ENCODE measurements at places on chromosomes 11 and 22.

DNA sequence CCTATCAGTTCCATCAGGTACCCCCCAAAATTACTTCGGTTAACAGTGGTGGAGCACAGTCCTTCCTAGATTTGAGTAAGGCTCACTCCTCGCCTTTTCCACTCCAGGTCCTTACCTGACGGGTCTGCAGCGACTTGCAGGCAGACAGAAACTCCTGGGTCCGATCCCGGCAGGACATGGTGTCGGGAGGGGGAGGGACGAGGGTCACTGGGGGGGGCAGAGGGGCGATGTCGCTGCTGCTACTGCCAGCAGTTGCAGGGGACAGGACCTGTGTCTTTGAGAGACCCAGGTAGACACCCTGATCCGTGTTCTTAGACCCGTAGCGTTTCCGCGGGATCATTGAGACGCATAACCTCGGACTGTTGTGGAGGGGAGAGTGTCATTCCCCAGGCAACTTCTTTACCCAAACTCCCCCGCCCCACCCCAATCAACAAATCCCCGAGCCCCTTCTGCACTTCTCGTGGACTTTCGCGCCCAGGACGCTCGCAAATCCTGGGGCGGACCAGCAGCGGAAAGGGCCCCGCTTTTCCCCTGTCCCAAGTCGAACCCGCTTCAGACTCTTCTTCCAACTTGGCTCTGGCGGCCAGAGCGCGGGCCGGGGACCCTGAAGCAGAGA, 839 bp downstream of the STX5 start:
- peak; percentile 79 for DNase-seq

- DNase-seq, result no peak
Observed at GRCh38 chr11:27238811-27239210, 124.2 kb downstream of the CCDC34 start.

DNA sequence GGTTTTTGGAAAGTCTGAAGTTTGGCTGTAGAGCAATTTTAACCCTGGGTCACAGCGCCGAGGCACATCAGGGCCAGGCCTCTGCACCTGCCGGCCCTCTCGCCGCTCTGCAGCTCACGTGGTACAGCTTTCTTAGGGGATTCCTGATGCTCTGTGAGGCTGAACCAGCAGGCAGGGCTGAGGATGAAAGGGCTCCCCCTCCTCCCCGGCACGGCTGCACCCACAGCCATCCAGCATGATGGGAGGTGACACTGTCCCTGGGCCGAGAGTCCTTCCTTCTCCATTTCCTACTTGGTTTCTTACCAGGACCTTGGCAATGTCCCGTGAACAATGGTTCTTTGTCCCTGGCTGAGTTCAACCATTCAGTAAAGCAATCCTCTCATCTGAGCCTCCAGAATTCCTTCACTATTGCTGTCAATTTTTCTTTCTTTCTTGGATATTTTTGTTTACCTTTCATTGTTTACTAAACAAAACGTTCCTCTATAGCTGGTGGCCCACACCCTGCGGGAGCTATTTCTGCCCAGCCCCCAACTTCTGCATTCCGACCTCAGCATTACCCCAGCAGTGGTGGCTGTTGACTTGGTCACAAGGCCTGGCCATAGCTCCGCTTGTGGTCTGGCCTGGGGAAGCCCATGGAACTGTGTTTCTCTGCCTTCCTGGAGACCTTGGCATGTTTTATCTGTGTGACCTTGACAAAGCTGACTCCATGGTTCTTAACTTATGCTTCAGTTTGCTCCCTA, 172.8 kb upstream of the B3GAT1 start:
- DNase-seq, result no peak

DNA sequence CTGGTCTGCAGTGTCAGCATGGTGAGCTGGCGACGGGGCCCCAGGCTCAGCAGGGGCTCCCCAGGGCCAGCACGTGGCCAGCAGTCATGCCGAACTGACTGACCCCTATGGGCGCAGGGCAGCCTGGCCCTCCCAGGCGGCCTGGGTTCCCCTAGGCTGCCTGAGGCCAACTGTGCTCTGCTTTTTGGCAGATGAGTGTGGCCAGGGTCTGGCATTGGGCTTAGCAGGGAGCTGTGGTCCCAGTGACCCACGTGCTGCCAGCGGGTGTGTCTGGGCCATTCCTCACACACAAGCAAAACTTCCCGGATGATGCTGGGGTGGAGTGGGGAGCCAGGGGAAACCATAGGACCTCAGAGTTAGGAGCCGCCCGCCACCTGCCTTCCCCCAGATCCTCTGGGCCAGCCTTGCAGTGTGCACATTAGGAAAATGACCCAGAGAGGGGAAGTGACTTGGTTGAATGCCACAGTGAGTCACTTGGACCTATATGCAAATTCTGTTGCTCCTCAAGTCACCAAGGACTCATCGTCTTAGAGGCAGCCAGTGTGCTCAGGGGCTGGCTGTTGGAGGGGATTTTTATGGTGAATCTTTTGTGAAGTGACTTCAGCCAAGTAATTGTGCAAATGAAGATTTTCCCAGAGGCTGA, 6.5 kb downstream of the ADORA2A start:
- no peak for DNase-seq

GRCh38 chr22:23803001-23803819, 16.4 kb downstream of the SMARCB1 start:
- no peak for DNase-seq

DNA sequence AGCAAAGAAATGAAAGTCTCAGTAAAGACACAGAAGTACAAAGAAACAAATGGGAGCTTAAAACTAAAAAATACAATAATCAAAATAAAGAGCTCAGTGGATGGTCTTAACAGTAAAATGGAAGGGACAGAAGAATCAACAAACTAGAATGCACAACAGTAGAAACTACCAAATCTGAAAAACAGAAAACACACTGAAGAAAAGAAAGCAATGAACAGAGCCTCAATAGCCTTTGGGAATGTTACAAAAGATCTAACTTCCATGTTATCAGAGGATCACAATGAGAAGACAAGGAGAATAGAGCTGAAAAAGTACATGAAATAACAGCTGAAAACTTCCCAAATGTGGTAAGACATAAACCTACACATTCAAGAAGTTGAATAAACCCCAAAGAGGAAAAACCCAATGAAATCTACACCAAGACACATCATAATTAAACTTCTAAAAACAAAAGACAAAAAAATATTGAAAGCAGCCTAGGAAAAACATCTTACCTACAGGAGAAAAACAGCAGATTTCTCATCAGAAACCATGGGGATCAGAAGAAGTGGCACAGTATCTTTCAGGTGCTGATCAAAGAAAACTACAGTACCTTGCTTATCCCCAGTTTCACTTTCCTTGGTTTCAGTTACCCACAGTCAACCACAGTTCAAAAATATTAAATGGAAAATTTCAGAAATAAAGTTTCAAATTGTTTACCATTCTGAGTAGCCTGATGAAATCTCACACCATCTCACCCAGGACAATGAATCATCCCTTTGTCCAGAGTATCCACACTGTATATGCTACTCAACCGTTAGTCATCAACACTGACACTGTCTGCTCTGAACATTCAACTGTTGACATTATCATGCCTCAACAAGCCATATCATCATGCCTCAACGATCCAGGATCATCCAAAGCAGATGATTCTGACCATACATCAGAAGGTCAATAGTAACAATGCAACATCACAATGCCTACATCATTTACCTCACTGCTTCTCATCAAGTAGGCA, 22.2 kb downstream of the RRAS2 start:
- no peak for DNase-seq

DNA sequence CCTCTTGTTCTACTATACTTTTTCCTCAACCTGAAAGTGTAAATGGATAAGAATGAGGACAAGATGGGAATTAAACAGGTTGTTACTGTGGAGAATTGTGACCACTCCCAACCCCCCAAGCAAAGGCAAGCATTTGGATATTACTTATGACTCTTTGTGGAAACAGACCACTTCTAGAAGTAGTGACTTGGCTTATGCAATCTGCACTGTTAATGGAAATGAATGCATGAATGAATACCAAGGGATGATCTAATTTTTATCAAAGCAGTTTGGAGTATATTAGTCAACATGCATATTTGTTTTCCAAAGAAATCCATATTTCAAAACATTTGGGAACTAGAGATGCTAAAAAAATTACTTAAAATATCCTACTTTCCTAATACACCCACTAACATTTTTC, 35.3 kb downstream of the AMOTL1 start:
- no peak for DNase-seq

DNA sequence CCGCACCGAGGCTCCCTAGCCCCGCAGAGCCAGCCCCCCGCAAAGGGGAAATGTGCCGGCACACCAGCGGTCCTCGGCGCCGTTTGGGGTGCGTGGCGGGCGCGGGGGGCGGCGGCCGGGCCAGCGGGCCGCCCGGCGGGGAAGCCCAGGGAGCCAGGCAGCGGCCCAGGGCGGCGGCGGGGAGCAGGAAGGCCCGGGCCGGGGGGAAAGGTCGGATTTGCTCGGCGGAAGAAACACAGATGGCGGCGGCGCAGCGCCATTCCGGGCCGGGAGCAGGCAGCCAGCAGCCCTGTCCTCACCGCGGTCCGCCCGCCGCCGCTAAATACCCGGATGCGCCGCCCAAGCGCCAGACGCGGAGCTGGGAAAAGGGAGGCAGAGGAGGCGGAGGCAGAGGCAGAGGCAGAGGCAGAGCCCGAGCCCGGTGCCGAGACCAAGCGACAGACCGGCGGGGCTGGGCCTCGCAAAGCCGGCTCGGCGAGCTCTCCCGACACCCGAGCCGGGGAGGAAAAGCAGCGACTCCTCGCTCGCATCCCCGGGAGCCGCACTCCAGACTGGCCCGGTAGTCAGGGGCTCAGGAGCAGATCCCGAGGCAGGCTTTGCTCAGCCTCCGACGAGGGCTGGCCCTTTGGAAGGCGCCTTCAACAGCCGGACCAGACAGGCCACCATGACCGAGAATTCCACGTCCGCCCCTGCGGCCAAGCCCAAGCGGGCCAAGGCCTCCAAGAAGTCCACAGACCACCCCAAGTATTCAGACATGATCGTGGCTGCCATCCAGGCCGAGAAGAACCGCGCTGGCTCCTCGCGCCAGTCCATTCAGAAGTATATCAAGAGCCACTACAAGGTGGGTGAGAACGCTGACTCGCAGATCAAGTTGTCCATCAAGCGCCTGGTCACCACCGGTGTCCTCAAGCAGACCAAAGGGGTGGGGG, 2.6 kb upstream of the GCAT start:
- DNase-seq, result peak; percentile 85

GRCh38 chr11:66006134-66006890, 4.0 kb downstream of the BANF1 start:
- no peak for DNase-seq

DNA sequence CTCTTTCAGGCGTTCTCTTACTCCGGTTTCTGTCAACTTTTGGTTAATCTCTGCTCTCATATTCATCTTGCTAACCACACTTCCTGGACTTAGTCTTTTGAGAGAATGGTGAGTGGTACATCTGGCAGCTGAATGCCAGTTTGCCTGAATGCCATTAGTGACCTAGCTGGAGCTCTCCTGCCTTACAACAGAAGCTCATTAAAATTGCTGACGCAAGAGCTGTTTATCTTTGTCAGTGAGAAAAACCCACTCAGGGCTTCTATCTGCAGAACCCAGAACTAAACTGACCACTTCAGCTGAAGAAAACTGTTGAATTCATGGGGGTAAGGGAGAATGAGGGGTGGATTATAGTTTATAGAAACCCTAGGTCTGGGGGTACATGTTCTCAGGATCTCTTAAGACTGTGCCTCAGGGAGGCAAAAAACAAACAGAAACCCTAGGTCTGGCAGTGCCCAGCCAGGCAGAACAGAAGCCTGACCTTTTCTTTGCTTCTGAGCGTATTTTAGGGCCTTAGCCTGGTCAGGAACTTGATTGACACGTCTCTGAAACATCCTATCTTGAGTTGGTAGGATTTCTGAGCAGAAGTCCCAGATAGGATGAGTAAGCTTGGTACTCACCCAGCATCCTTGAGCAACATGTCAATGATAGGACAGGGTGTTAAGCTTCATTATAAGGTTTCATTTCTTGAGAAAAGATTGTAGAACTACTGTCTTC, 52.8 kb upstream of the YWHAH start:
- DNase-seq, result no peak

GRCh38 chr11:71183878-71184277, 68.5 kb downstream of the SHANK2 start:
- no peak for DNase-seq

- no peak for DNase-seq
Observed at GRCh38 chr11:109658190-109658589, 236.2 kb downstream of the C11orf87 start.

DNA sequence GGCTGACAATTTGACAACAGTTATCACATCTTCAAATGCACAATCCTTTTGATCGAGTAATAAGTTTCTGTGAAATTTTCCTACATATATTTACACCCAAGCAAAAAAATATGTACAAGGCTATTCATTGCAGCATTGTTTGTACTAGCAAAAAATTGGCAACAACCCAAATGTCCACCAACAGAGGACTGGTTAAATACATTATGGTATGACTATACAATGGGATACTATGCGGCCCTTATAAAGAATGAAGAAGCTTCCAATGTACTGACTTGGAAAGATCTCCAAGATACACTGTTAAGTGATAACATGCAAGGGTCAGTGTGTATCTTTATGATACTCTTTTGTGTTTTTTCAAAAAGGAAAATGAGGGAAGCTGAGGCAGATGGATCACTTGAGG, 8.2 kb upstream of the P2RY2 start:
- DNase-seq, result no peak

GRCh38 chr11:116192509-116193210, 580.1 kb downstream of the BUD13 start:
- peak; percentile 81 for DNase-seq

GRCh38 chr11:73614591-73614990, 16.7 kb upstream of the FAM168A start:
- DNase-seq, result no peak

DNA sequence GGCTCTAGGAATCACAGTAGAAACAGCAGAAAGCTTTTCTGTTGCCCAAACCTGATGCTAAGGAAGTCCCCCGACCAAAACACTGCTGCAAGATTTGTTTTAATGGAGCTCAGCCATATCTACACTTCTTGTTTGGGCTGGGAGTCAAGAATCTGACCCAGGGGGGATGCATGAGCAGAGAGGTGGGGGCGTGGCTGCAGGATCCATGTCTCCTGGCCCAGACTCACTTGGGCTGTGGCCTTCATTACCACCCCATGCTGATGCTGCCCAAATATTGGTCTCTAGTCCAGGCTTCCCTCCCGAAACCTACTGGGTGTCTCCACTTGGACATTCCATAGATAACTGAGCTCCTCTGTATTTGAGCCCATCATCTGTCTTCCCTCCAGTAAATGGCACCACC, 361.5 kb upstream of the LARGE1 start:
- DNase-seq, result no peak

- no peak for DNase-seq
Observed at GRCh38 chr11:1827931-1828330, 6.9 kb upstream of the SYT8 start.

DNA sequence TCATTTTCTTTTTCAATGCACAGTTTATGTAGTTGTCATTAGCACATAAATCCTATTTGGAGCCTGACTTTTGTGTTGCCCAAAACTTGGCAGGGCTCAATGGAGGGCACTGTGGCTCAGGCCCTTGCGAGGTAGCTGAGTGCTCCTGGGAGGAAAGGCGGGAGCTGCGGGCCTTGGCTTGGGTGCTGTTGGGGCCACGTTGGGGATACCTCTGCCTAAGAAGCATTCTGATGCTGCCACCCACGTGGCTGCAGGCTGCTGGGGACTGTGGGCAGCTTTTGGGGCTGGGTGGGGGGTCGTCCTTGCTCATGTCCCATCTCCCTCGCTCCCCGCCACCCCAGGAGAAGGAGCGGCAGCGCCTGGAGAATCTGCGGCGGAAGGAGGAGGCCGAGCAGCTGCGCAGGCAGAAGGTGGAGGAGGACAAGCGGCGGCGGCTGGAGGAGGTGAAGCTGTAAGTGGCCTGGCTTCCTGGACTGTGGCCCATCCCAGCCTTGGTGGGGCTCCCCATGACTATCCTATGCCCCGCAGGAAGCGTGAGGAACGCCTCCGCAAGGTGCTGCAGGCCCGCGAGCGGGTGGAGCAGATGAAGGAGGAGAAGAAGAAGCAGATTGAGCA, 20.9 kb downstream of the INCENP start:
- no peak for DNase-seq

All from NCI-H82 (cell line).